Hepatic stellate cell (primary cell): ENCODE measurements at places on chromosomes 16 and 17.

DNA sequence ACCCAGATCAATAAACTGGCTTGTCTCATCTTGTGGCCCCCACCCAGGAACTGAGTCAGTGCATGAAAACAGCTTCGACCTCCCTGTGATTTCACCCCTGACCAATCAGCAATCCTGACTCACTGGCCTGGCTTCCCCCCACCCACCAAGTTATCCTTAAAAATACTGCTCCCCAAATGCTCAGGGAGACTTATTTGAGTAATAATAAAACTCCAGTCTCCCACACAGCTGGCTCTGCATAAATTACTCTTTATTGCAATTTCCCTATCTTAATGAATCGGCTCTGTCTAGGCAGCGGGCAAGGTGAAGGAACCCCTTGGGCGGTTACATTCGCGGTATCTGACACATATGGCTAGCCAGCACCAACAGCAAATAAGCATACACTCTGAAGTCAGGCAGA lies 9.8 kb upstream of the RABEP1 start:
- DNase-seq = no peak

GRCh38 chr16:74438492-74438979 lies 17.3 kb upstream of the CLEC18B start:
- DNase-seq = no peak

DNA sequence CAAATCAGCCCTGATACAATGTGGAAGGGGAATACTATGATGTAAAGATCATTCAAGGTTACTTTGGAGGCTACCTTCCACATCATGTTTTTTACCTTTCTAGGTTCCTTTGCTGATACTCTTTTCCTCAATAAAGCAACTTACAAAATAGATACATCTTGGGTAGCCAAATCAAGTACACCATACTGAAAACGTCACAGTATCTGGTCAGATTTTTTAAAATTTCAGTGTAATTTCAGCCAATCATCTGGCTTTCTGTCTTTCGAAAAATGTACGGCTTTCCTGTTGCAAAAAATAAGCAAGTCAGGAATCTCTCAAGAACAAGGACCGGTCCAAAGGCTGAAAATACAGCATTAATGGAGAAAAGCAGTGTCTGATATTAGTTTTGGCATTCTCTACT lies 15.6 kb upstream of the MED13 start:
- no peak for DNase-seq

GRCh38 chr17:76026714-76027158 lies 370 bp downstream of the EVPL start:
- DNase-seq = no peak

- peak; percentile 98 for DNase-seq
These were observed 15.8 kb downstream of the ZNF213 start for GRCh38 chr16:3150346-3151218.

- peak; percentile 79 for DNase-seq
These were observed 25.6 kb downstream of the IGSF6 start for GRCh38 chr16:21626659-21627277.

GRCh38 chr16:72240466-72240865 lies 68.5 kb upstream of the PMFBP1 start:
- no peak for DNase-seq

- DNase-seq = peak; percentile 74
These were observed 394 bp upstream of the NME4 start for GRCh38 chr16:396605-397004.

DNA sequence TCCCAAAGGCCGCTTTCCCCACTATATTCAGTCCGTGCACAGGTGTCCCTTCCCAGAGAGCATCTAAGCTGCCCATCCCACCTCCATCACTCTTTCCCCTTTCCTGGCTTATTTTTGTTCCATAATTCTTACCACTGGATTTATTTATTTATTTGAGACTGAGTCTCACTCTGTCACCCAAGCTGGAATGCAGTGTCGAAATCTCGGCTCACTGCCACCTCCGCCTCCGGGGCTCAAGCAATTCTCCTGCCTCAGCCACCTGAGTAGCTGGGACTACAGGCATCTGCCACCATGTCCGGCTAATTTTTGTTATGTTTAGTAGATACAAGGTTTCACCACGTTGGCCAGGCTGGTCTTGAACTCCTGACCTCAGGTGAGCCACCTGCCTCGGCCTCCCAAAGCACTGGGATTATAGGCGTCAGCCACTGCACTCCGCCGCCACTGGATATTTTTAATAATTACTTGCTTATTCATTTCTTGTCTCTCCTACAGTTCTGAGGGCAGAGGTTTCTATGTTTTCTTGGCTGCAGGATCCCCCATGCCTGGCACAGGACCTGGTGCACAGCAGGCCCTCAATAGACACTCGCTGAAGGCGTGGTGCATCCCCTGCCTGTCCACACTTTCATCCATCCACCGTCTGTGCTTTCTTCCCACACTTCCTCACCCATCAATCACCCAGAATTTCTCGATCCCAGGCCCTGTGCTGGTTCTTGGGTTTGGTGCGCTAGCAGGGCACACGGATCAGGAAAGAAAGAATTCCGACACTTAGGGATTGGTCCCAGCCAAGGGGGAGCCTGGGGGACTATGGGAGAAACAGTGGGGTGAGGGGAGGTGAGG lies 9.9 kb upstream of the ADGRG1 start:
- no peak for DNase-seq

DNA sequence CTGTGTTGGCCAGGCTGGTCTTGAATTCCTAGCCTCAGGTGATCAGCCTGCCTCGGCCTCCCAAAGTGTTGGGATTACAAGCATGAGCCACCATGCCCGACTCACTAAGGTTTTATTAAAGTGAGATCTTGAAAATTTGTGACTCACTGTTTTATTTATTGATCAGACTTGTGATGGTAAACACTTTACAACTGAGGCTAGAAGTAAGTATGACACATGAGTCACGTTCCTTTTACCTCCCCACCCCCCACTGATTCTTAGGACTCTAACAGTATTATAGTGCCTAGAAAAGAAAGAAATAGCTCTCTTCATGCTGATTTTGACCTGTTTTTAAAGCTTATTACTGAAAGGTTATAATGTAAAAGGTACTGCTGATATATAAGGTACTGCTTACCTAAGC lies 160.6 kb downstream of the TANC2 start:
- DNase-seq = no peak

- no peak for DNase-seq
These were observed 14.7 kb downstream of the OSBPL7 start for GRCh38 chr17:47806913-47807255.

DNA sequence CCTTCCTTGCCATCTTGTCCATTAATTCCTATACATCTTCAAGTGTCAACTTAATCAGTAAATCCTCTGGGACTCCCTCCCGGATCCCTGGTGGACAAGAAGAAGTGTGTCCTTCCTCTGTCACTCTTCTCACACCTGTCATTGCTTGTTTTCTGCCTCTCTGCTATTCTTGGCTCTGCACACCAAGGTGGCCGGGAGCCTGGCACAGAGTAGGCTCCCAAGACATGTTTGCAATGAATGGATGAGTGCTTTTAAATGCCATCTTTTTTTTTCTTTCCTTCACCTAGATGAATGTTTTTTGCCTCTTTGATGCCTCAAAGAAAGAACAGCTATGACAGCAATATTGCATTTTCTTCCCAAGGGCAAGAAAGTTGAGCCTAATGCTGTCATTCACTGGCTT lies 58.0 kb upstream of the CLEC18A start:
- no peak for DNase-seq

- DNase-seq = no peak
These were observed 10.2 kb upstream of the GGA2 start for GRCh38 chr16:23520500-23520899.

- DNase-seq = no peak
These were observed 1.8 kb upstream of the BCL6B start for GRCh38 chr17:7020894-7021664.

DNA sequence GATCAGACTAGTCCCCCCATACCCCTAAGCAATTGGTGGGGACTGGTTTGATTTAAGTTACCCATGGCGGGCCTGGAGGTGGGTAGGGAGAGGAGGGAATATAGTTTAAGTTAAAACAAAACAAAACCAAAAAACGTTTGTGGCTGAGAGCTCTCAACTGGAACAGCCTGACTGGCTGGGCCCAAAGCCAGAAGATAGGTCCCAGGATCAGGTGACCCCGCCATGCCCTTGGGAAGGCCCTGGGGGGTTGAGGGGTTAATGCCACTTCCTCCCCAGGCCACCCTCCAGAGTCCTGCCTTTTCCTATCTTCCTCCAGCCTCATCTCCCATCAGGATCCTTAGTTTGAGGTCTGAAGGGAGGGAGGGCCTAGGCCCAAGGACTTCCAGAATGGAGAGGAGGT lies 82.3 kb upstream of the LHX1 start:
- no peak for DNase-seq

DNA sequence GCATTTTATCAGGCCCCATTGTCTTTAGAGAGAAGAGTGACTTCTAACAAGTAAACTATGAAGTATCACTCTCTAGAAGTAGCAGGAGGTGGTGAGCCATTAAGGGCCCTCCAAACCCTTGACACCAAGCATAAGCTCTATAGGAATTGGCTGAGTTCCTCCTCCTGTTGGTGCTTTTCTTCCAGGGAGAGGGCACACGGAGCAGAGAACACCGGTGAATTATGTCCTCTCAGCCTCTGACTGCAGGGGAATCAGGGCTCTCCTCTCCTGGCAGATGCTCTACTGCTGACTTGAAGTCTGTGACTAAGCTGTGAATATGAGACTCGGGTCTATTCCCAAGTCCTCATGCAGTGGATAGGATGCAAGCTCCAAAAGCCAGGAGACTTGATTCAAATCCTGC lies 32.3 kb downstream of the CHD9 start:
- DNase-seq = no peak
